ENCODE measurements at places on chromosomes 6 and 20. TPM values are rescaled to one million over a fixed set of nuclear protein-coding genes. Genes with fewer than 3 reads are reported as not detected.

DNA sequence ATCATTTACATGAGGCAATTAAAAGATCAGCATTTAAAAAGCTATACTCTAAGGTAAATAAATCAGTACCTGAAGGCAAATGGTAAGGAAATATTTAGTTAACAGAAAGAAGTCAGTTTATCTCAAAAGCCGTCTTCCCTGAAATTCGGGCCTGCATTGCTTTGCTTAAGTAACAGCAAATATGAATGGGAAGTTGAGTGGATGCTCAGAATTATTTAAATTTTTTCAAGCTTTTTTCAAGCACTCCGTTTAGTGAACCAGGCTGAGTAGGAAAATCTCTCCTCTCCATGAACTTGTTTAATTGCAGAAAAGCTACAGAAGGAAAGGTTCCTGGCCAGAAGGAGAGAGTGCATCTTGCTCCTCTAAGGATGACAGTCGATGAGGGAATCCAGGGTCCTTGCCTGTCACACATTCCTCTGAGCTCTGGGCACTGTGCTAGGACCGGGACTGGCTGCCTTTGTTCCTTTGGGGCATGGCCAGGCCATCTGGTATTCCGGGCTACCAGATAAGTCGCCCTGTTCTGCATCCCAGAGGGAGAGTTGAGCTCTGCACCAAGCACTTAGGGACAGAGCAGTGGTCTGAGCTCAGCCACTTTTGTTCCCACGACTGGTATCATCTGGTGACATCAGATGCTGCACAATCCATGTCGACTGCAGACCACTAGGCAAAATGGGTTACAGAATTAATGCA lies 77.6 kb downstream of the RIN2 start:
- no peaks in the 10 kb centered on the region for H3K27me3 ChIP-seq
- H3K27ac ChIP-seq, result no peak overlapping the region
- H3K36me3 ChIP-seq, result no peaks in the 10 kb centered on the region
- H3K4me1 ChIP-seq, result peaks cover 10% of the 10 kb centered on the region

GRCh38 chr6:94196891-94197290 lies 777.5 kb upstream of the EPHA7 start:
- no peak overlapping the region for H3K27ac ChIP-seq
- H3K27me3 ChIP-seq, result no peaks in the 10 kb centered on the region
- no peak overlapping the region for H3K4me3 ChIP-seq
- no peak for DNase-seq
- no peaks in the 10 kb centered on the region for H3K4me1 ChIP-seq

- H3K4me1 ChIP-seq, result peaks cover 9% of the 10 kb centered on the region
- no peak for DNase-seq
Observed at GRCh38 chr6:168447700-168448099, 6.7 kb downstream of the SMOC2 start.

DNA sequence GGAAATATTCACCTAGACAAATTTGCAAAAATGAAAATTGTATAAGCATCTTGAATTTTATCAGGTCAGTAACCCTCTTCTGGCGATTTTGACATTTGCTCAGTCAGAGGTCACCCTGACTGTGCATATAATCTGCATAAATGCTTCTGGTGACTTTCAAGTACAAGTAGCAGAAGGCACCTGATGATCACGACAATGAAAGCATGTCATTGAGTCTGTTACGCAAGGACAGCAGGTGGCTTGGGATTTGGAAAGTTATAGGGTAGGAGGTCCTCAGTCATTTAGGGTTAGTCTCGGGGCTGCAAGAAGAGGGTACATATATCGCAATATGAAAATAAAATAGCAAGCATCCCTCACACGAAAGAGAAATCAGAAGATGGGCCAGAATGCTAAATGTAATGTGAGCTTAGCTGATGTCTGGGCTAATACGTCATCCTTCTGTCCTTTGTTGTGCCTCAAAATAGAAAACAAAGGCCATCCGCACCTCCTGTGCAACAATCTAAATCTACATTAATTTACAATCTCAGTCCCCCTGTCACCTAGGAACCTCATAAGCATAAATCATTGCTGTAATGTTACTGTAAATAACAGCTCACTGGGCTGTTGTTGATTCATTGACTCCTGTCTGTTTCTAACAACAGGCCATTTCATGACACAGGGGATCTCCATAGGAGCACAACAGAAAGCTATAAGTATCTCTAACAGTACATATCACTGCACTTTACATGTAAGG lies 155.2 kb upstream of the RSPO3 start:
- H3K36me3 ChIP-seq, result no peaks in the 10 kb centered on the region
- no peaks in the 10 kb centered on the region for H3K4me1 ChIP-seq
- DNase-seq, result no peak

DNA sequence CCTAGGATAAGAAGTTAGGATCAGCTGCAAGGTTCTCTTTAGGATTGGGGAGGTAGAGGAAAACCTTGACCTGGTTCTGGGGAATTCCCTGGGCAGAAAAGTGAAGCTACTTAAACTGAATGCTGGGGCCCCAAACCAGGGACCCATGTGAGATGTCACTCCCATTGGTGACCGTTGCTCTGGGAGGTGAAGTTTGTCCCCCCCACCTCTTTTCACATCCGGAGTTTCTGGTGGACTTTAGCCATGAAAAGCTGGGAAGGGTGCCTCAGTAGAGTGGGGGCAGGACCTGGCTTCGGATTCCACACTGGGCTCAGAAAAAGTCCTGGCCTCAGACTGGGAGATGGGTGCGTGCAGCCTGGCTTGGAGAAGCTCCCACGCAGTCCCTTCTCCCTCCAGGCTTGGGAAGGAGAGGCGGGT lies 13.2 kb downstream of the TJAP1 start:
- H3K4me1 ChIP-seq, result peaks cover 12% of the 10 kb centered on the region
- H3K4me3 ChIP-seq, result no peak overlapping the region
- H3K27me3 ChIP-seq, result no peaks in the 10 kb centered on the region
- DNase-seq, result no peak
- no peaks in the 10 kb centered on the region for H3K36me3 ChIP-seq

DNA sequence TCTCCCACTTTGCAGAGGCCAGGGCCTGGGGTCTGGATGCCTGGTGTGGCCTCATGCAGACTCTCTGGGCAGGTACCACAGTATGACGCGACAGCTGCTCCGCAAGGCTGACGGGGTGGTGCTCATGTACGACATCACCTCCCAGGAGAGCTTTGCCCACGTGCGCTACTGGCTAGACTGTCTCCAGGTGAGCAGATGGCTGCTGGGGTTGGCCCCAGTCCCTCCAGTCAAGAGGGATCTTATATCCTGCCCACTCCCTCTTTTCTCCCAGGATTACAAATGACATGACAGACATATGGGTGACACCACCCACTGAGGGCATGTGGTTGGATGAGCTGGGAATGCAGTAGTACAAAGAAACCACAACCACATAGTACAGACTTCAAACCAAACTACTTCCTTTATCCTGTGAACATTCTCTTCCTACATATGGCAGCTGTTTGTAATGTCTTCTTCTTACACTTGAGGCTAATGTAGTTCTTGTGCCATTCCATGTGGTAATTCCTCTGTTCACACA lies 29.9 kb downstream of the RAB44 start:
- H3K4me1 ChIP-seq, result no peaks in the 10 kb centered on the region
- no peaks in the 10 kb centered on the region for H3K27me3 ChIP-seq
- no peak overlapping the region for H3K4me3 ChIP-seq
- no peak overlapping the region for H3K27ac ChIP-seq
- no peaks in the 10 kb centered on the region for H3K36me3 ChIP-seq
- DNase-seq, result peak; percentile 16

DNA sequence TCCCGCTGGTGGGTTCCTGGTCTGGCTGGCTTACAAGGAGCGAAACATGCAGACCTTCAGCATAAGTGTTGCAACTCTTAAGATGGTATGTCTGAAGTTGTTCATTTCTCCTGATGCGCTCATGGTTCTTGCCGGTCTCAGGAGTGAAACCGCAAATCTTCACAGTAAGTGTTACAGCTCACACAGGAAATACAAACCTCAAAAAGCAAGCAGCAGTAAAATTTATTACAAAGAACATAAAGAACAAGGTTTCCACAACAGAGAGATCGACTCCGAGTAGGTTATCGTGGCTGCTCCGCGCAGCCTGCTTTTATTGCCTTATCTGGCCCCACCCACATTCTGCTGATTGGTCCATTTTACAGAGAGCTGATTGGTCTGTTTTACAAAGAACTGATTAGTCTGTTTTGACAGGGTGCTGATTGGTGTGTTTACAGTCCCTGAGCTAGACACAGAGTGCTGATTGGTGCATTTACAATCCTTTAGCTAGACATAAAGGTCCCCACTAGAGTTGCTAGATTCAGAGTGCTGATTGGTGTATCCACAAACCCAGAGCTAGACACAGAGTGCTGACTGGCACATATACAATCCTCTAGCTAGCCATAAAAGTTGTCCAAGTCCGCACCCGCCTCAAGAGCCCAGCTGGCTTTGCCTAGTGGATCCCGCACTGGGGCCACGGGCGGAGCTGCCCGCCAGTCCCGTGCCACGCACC lies 39.2 kb downstream of the TRIM27 start:
- DNase-seq, result no peak
- no peak overlapping the region for H3K27ac ChIP-seq
- no peaks in the 10 kb centered on the region for H3K36me3 ChIP-seq
- H3K4me1 ChIP-seq, result no peaks in the 10 kb centered on the region
- H3K4me3 ChIP-seq, result no peak overlapping the region

DNA sequence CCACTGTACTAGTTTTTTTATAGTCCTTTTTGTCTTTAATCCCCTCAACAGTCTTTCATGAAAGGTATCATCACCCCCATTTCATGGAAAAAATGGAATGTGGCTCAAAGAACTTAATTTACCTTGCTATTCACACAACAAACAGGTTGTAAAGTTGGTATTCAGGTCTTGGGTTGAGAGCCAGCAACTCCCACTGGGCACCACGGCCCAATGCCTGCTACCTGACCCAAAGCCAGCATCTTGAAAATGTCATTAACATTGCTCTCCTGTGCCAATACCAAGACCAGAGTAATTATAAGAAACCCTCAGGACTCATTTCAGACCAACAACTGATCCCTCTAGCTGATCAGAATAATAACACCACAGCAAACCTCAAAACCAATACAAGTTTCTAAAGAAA lies 75.7 kb downstream of the METTL24 start:
- no peak overlapping the region for H3K27ac ChIP-seq
- H3K36me3 ChIP-seq, result no peaks in the 10 kb centered on the region
- no peaks in the 10 kb centered on the region for H3K4me1 ChIP-seq
- DNase-seq, result no peak
- no peak overlapping the region for H3K4me3 ChIP-seq

GRCh38 chr20:32467506-32468312 lies 109.6 kb downstream of the ASXL1 start:
- no peak overlapping the region for H3K27ac ChIP-seq
- H3K36me3 ChIP-seq, result no peaks in the 10 kb centered on the region
- H3K27me3 ChIP-seq, result no peaks in the 10 kb centered on the region
- no peaks in the 10 kb centered on the region for H3K4me1 ChIP-seq

DNA sequence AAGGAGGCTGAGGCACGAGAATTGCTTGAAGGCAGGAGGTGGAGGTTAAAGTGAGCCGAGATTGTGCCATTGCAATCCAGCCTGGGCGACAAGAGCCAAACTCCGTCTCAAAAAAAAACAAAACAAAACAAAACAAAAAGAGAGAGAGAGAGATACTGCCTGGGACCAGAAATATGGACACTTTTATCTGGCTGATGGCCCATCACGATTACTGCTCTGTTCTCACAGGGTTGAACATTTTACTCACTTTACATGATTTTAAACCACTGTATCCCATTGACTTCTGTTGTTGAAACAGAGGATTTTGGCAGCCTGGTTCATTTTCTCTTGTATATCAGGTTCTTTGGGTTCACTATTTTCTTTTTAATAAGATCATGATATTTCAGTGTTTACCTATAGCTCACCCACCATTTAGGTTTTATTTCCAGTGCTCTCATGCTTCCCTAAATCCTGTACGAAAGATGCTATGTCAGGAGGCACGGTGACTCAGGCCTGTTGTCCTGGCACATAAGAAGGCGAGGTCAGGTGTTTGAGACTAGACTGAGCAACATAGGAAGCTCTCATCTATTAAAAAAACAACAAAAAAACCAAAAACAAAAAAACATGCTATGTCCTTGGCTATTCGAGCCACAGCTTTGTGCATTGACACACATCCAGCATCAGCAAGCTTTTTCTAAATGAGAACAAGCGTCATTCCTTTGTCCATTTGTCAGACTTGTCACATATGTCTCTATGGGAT lies 34.5 kb upstream of the RREB1 start:
- no peaks in the 10 kb centered on the region for H3K36me3 ChIP-seq
- H3K4me1 ChIP-seq, result peaks cover 7% of the 10 kb centered on the region
- no peaks in the 10 kb centered on the region for H3K27me3 ChIP-seq
- no peak overlapping the region for H3K4me3 ChIP-seq
- no peak for DNase-seq

DNA sequence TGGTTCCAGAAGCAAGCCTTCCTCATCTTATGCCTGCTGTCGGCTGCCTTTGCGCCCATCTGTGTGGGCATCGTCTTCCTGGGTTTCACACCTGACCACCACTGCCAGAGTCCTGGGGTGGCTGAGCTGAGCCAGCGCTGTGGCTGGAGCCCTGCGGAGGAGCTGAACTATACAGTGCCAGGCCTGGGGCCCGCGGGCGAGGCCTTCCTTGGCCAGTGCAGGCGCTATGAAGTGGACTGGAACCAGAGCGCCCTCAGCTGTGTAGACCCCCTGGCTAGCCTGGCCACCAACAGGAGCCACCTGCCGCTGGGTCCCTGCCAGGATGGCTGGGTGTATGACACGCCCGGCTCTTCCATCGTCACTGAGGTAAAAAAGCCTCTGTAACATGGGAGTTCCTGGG lies 366 bp downstream of the SLC22A1 start:
- H3K4me3 ChIP-seq, result no peak overlapping the region
- no peak for DNase-seq
- no peaks in the 10 kb centered on the region for H3K4me1 ChIP-seq
- H3K36me3 ChIP-seq, result no peaks in the 10 kb centered on the region
- H3K27me3 ChIP-seq, result no peaks in the 10 kb centered on the region

- H3K36me3 ChIP-seq, result no peaks in the 10 kb centered on the region
- H3K27ac ChIP-seq, result peak overlapping the region; percentile 83
- DNase-seq, result no peak
Observed at GRCh38 chr20:1390581-1391403, 2.1 kb downstream of the FKBP1A start.

DNA sequence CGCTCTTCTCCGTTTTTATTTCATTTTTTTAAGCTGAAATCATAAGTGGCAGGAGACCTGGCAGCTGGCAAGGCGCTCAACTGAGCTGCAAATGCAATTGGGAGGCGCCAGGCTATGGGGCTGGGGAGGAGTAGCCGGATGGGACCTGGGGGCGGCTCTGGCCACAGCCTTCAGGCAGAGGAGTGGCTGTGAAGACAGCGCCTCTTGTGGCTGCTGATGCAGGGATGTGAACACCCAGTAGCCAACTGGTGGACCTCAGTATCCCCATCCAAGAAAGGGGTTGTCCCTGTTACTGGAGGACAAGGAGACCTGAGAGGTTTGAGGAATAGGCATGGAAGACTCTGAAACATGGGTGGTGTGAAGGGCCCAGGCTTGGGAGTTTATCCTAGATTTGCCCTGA lies 12.6 kb downstream of the KCNK17 start:
- no peak for DNase-seq
- no peaks in the 10 kb centered on the region for H3K36me3 ChIP-seq
- H3K27ac ChIP-seq, result no peak overlapping the region
- H3K4me1 ChIP-seq, result no peaks in the 10 kb centered on the region

GRCh38 chr20:58649288-58650180 lies 1.5 kb upstream of the STX16 start:
- no peaks in the 10 kb centered on the region for H3K36me3 ChIP-seq
- no peak for DNase-seq
- peak overlapping the region; percentile 93 for H3K27ac ChIP-seq
- H3K27me3 ChIP-seq, result no peaks in the 10 kb centered on the region

SIGLEC1 gene
- 1.3 TPM for polyA plus RNA-seq

PDE7B gene
- 2.3 TPM for polyA plus RNA-seq

PNPLA1 gene
- 0.04 TPM for polyA plus RNA-seq

SEMG1 gene
- not detected for polyA plus RNA-seq

CRISP2 gene
- not detected for polyA plus RNA-seq

CDH4 gene
- 0.26 TPM for polyA plus RNA-seq

TMC2 gene
- polyA plus RNA-seq, result 0.12 TPM

CDH26 gene
- polyA plus RNA-seq, result 0.32 TPM

Data from psoas muscle (tissue), 8 donors.